ENCODE measurements at places on chromosomes 12 and 14.

- H3K27me3 ChIP-seq = no peaks in the 10 kb centered on the region
- H3K27ac ChIP-seq = no peak overlapping the region
- no peak for DNase-seq
- no peak overlapping the region for H3K4me3 ChIP-seq
- no peaks in the 10 kb centered on the region for H3K36me3 ChIP-seq
These were observed 127.3 kb downstream of the SLC6A15 start for GRCh38 chr12:84785281-84785680.

DNA sequence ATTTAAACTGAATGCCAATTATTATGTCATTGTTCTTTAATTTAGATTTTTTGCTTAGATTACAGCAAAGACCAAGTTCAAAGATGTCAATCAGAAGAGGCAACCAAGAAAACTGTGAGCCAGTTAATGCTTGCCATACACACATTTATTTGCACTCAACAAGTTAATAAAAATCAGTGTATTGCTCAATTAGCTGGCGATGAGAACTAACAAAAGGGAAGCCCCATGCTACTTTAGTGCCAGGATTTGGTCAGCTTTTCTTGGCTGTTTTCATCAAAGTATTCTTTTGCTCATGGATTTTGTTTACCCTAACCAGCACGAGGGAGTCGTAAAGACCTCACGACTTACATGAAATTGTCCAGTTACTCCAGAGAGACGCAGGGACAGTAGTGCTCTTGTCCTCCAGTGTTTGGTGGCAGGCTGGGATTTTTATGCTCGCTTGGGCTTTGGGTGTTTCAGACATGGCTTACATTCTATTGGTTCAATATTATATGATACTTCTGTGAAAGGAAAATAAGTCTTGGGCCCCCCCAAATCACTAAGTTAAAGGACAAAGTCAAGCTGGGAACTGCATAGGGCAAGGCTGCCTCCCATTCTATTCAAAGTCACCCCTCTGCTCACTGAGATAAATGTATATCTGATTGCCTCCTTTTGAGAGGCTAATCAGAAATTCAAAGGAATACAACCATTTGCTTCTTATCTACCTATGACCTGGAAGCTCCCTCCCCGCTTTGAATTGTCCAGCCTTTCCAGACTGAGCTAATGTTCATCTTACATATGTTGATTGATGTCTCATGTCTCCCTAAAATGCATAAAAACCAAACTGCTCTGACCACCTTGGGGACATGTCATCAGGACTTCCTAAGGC, 7.4 kb upstream of the B4GALNT1 start:
- H3K27me3 ChIP-seq = peaks cover 31% of the 10 kb centered on the region
- H3K4me1 ChIP-seq = no peaks in the 10 kb centered on the region
- no peak overlapping the region for H3K27ac ChIP-seq
- H3K36me3 ChIP-seq = no peaks in the 10 kb centered on the region
- no peak for DNase-seq
- no peak overlapping the region for H3K4me3 ChIP-seq

DNA sequence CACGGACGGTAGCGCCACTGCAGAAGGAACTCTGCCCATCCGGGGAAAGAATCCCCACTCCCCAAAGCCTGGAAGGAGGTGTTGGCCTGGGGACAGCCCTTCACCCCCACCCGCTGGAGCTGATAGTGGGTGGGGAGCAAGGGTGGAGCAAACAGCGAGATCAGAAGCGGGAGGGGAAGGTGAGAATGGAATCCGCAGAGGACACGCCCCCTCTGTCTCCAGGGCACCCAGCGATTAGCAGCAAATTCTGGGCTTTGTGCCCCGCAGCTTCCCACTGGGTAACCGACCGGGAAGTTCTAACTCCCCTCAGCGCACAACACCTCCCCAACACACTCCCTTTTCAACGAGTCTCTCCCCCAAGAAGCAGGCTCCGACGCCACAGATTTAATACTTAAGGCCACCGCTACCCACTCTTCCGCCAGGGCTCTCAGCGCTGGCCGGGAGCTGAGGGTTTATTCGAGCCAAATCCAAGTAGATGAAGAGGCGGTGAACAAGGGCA, 1.4 kb downstream of the SLC25A29 start:
- H3K4me3 ChIP-seq = peak overlapping the region; percentile 87
- no peaks in the 10 kb centered on the region for H3K36me3 ChIP-seq
- H3K4me1 ChIP-seq = peaks cover 14% of the 10 kb centered on the region
- DNase-seq = no peak

- H3K4me1 ChIP-seq = peaks cover 3% of the 10 kb centered on the region
- H3K36me3 ChIP-seq = peaks cover 30% of the 10 kb centered on the region
- no peak overlapping the region for H3K4me3 ChIP-seq
- no peak overlapping the region for H3K27ac ChIP-seq
These were observed 8.0 kb downstream of the PNN start for GRCh38 chr14:39182770-39183684.

GRCh38 chr14:73884438-73885190, 2.0 kb upstream of the ZNF410 start:
- DNase-seq = no peak
- peak overlapping the region; percentile 48 for H3K4me3 ChIP-seq
- H3K27me3 ChIP-seq = no peaks in the 10 kb centered on the region
- H3K27ac ChIP-seq = no peak overlapping the region
- peaks cover 40% of the 10 kb centered on the region for H3K4me1 ChIP-seq
- peaks cover 11% of the 10 kb centered on the region for H3K36me3 ChIP-seq

- peaks cover 4% of the 10 kb centered on the region for H3K27me3 ChIP-seq
- no peaks in the 10 kb centered on the region for H3K36me3 ChIP-seq
- no peak for DNase-seq
These were observed 12.2 kb upstream of the CLEC2A start for GRCh38 chr12:9944391-9944790.

- H3K27me3 ChIP-seq = peaks cover 6% of the 10 kb centered on the region
- DNase-seq = no peak
- no peak overlapping the region for H3K4me3 ChIP-seq
- H3K27ac ChIP-seq = no peak overlapping the region
- no peaks in the 10 kb centered on the region for H3K36me3 ChIP-seq
These were observed 15.3 kb upstream of the PELI2 start for GRCh38 chr14:56102941-56103340.

DNA sequence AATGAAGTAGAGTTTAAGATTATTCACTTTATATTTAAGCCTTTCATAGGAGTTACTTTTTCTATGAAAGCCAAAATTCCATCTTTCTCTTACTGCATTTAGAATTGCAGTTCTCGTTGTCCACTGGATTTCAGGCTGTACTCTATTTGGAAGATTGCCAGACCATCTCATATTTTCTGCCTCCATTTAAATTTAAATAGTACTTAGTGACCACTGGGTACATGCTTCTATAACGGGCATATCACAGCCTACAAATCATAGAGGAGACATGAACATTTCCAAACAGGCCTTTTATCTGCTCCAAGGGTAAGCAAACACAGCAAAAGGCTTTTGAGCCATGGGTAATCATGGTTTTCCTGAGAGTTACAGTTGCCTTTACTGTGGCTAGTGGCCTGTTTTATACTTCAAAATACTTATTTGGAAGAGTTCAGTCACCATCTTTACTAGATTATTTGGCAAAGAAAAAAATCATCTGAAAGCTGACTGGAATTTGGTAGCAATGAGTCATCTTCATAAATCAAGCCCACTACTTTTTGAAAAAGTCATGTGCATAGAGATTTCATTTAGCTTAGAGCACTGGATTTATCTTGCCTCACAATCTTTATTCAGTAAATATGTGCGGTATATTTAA, 15.7 kb downstream of the ANO6 start:
- H3K36me3 ChIP-seq = peaks cover 17% of the 10 kb centered on the region
- H3K27ac ChIP-seq = no peak overlapping the region
- no peak for DNase-seq
- H3K4me1 ChIP-seq = peaks cover 30% of the 10 kb centered on the region
- H3K4me3 ChIP-seq = no peak overlapping the region
- no peaks in the 10 kb centered on the region for H3K27me3 ChIP-seq

DNA sequence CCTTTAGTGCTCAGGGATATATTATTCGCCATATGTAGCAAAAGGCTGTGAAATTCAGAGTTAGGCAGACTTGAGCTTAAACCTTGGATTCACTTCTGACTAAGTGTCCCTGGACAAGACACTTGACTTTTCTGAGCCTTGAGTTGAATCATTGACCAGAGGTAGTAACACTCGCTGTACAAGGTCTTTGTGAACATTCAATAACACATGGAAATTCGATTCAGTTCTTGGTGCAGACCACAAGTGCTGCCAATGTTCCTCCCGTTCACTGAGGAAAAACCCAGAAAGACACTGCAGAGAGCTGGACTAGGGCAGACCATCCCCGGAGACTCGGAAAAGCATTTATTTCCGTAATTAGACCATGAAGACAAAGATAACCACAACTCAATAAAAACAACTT, 901.4 kb downstream of the AACS start:
- H3K4me3 ChIP-seq = no peak overlapping the region
- no peak for DNase-seq
- no peak overlapping the region for H3K27ac ChIP-seq
- no peaks in the 10 kb centered on the region for H3K4me1 ChIP-seq

- no peak overlapping the region for H3K27ac ChIP-seq
- H3K36me3 ChIP-seq = no peaks in the 10 kb centered on the region
- H3K4me1 ChIP-seq = no peaks in the 10 kb centered on the region
- H3K4me3 ChIP-seq = no peak overlapping the region
These were observed 214.4 kb upstream of the DIO2 start for GRCh38 chr14:80425686-80426085.

GRCh38 chr12:53599579-53599978, 26.6 kb downstream of the ATF7 start:
- H3K4me1 ChIP-seq = peaks cover 42% of the 10 kb centered on the region
- peaks cover 24% of the 10 kb centered on the region for H3K36me3 ChIP-seq

DNA sequence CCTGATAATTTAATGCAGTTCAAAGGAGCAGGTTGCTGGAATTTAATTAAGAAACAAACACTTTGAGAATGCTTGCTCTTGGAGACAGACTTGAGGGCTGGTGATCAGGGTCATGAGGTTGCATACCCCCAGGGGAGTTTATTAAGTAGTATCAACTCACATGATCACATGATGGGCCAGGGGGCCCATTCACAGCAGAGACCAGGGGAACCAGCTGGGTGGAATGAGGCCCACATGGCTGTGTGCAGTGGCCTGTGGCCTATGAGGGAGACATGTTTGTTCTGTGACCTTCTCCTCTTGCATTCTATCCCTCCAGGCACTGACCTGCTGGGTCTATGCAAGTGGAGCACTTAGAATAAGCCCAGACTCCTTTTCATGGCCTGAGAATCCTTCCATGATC, 266.6 kb upstream of the PWP1 start:
- no peaks in the 10 kb centered on the region for H3K4me1 ChIP-seq
- no peak overlapping the region for H3K27ac ChIP-seq
- DNase-seq = no peak
- H3K27me3 ChIP-seq = no peaks in the 10 kb centered on the region
- no peak overlapping the region for H3K4me3 ChIP-seq
- H3K36me3 ChIP-seq = no peaks in the 10 kb centered on the region

DNA sequence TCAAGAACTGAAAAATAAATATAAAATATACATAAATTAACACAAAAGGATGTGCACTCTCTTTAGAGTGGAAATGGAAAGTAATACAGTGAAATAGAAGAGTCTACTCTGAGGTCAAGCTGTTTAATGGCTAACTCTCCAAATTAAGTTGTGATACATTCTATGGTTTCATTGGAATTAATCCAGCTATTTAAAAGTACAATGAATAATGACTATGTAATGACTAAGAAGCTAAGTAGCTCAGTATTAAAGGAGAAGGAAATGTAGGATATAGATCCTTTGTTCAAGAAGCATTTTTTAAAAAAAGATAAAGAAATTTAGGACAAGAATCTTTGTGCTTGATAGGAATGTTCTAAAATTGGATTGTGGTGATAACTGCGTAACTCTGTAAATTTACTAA, 85.3 kb downstream of the LRP6 start:
- H3K27me3 ChIP-seq = peaks cover 2% of the 10 kb centered on the region
- H3K4me1 ChIP-seq = no peaks in the 10 kb centered on the region
- no peak for DNase-seq
- no peak overlapping the region for H3K27ac ChIP-seq

- no peaks in the 10 kb centered on the region for H3K27me3 ChIP-seq
- no peak overlapping the region for H3K27ac ChIP-seq
- no peaks in the 10 kb centered on the region for H3K4me1 ChIP-seq
- H3K36me3 ChIP-seq = no peaks in the 10 kb centered on the region
- H3K4me3 ChIP-seq = no peak overlapping the region
- no peak for DNase-seq
These were observed 109.3 kb downstream of the LGR5 start for GRCh38 chr12:71548893-71549292.

DNA sequence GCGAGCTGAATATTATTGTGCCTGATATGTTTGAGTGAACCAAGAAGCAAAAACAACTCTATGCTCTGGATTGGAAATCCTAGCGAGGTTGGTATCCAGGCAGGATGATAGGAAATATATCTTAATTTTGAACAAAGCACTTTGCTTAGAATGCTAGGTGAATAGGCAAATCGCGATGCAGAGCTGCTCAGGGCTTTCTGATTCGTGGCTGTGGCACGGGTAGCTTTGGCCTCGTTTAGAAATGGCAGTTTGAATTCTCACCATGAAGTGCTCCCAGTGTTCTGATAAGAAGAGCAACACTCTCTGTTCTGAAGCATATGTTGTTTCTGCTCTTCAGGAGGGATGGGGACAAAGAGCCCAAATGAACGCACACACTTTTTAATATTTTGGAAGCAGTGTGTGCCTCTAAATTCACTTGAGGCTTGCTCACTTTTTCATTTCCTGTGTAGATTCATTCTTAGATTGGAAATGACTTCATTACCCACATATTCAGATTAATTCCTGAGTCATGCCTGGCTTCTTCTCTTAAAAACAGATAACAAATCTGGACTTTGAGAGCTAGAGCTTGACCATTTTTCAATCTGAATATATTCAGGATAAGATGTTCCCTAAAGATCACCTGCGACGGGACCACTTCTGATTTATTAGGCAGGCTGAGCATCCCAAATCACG, 200.9 kb downstream of the RPAP3 start:
- no peaks in the 10 kb centered on the region for H3K4me1 ChIP-seq
- no peaks in the 10 kb centered on the region for H3K36me3 ChIP-seq
- no peak overlapping the region for H3K4me3 ChIP-seq
- no peaks in the 10 kb centered on the region for H3K27me3 ChIP-seq
- DNase-seq = no peak

DNA sequence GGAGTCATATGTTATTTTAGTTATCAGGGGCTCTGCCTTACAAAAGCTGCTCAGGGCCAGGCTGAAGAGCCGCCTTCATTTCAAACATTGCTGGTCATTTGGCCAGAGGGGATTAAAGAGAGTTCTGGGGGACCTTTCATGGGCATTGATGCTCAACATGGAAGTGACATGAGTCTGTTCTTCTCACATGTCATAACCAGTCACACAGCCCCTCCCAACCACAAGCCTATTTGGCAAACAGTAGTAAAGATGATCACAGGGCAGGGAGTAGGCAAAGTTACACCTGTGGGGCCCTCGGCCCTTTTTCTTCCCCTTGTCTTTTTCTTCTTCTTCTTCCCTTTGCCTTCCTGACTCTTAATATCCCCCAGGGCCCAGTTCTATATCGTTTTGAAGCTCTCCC, 33.3 kb downstream of the CFAP54 start:
- H3K27ac ChIP-seq = no peak overlapping the region
- H3K4me3 ChIP-seq = no peak overlapping the region
- no peaks in the 10 kb centered on the region for H3K27me3 ChIP-seq
- H3K4me1 ChIP-seq = no peaks in the 10 kb centered on the region

Measured in activated B cell treated with CpG ODN at 0.5 μM for 24 hours (primary cell).